Vein endothelial cell (primary cell): ENCODE measurements at places on chromosomes 7 and 10. TPM values are rescaled to one million over a fixed set of nuclear protein-coding genes. Genes with fewer than 3 reads are reported as not detected.

Gene CALML5
- not detected in 2 replicates for total RNA-seq

Gene MTERF1
- total RNA-seq: 8.8 and 11.5 TPM in 2 replicates

Gene GHRHR
- total RNA-seq: not detected in 2 replicates

Gene FAM13C
- total RNA-seq: 8.3 and 8.5 TPM in 2 replicates

Gene SPDYE2
- not detected in 2 replicates for total RNA-seq
